ENCODE measurements at places on chromosomes 16 and 17.

GRCh38 chr16:50744881-50745280, 3.0 kb downstream of the CYLD start:
- no peak for DNase-seq

DNA sequence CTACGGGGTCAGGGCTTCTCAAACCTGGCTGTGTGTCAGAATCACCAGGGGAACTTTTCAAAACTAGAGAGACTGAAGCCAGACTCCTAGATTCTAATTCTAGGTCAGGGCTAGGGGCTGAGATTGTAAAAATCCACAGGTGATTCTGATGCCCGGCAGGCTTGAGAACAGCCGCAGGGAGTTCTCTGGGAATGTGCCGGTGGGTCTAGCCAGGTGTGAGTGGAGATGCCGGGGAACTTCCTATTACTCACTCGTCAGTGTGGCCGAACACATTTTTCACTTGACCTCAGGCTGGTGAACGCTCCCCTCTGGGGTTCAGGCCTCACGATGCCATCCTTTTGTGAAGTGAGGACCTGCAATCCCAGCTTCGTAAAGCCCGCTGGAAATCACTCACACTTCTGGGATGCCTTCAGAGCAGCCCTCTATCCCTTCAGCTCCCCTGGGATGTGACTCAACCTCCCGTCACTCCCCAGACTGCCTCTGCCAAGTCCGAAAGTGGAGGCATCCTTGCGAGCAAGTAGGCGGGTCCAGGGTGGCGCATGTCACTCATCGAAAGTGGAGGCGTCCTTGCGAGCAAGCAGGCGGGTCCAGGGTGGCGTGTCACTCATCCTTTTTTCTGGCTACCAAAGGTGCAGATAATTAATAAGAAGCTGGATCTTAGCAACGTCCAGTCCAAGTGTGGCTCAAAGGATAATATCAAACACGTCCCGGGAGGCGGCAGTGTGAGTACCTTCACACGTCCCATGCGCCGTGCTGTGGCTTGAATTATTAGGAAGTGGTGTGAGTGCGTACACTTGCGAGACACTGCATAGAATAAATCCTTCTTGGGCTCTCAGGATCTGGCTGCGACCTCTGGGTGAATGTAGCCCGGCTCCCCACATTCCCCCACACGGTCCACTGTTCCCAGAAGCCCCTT, 10.9 kb downstream of the STH start:
- DNase-seq: no peak

GRCh38 chr16:71700831-71701230, 23.7 kb downstream of the PHLPP2 start:
- no peak for DNase-seq

DNA sequence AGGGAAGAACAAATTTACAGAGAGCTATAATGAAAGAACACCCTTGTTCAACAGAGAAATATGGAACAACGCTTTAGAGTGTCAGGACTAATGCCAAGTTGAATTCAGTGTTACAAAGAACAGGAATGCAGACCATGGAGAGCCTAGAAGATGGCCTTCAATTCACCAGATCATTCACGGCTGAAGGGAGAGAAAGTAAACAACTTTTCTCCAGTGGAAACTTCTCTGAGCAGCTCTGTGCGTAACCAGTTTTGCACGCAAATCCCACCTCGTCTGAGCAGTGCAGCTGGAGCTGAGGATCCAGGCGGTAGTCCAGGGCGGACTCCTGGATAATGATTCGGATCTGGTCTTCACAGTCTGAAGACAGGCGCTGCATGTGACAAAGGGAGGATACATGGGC, 40.5 kb upstream of the CLEC18B start:
- no peak for DNase-seq

DNA sequence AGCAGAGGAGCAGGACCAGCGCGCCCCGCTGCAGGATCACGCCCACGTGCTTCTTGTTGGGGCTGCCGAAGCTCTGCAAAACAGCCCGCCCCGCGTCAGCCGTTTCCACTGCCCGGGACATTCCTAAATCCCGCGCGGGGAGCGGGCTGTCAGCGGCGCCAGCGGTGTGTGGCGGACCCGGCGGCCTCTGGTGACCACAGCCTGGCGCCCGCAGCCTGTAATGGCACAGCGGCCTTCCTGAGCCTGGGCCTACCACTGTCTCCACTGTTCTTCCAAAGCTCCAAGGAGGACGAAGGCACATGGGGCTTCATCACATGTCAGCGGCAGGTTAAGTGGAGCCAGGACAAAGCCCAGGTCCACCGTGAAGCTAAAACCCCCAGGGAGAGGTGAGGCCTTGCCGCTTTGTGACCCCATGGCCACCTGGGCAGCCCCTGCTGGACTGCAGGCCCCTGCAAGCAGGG, 2.5 kb downstream of the SLC47A2 start:
- DNase-seq: peak; percentile 62
